ENCODE measurements at places on chromosomes 1 and 21.

DNA sequence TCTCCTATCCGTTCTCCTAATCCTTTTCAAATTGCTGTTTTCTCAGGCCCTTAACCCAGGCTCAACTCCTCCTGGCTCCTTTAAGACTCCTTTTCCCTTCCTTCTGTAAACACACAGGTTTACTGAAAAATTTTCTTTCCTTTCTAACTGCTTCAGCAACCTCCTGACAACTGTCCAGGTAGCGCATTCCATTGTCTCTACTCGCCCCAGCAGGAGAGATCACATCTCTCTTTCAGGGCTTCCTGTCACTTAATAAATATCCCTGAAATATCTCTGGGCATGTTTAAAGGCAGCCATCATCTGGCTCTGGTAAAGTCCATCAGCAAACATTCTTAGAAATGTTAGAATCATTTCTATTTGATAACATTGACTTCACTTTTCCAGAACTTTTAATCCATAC lies 211.2 kb upstream of the PTBP2 start:
- DNase-seq = no peak

DNA sequence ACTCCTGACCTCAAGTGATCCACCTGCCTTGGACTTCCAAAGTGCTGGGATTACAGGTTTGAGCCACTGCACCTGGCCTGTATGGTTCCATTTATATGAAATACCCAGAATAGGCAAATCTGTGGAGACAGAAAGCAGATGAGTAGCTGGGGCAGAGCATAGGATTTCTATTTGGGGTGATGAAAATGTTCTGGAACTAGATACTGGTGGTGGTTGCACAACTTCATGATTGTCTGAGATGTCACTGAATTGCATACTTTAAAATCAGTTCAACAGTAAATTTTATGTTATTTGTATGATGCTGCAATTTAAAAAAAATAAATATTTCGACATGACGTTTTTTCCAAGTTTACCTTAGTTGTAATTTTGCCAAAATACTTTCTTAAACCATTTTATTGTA lies 23.9 kb downstream of the ITSN1 start:
- no peak for DNase-seq

DNA sequence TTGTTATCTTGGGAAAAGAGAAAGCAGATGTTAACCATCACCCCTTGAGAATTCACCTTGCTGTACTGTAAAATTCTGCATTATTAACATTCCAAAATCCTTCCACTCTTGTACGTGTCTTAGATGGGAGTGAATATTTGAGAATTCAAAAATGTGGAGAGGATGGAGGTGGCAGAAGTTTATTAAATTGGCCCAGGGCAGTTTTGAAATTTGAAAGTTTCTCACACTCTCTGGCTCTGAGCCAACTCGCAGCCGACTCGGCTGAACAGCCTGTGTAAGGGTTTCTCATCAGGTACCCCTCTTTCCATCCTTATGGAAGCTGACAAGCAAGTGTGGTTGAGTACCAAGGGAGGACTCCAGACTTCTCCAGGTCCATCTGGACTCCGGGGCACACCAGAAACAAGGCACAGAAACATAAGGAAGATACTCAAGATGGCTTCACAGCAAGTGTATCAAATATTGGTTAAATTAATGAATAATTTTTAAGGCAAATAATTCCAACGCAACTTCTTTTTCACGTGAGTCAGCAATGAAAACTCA lies 45.1 kb downstream of the RRAGC start:
- no peak for DNase-seq

GRCh38 chr1:160260406-160261382 lies 1.7 kb downstream of the DCAF8 start:
- DNase-seq = no peak

DNA sequence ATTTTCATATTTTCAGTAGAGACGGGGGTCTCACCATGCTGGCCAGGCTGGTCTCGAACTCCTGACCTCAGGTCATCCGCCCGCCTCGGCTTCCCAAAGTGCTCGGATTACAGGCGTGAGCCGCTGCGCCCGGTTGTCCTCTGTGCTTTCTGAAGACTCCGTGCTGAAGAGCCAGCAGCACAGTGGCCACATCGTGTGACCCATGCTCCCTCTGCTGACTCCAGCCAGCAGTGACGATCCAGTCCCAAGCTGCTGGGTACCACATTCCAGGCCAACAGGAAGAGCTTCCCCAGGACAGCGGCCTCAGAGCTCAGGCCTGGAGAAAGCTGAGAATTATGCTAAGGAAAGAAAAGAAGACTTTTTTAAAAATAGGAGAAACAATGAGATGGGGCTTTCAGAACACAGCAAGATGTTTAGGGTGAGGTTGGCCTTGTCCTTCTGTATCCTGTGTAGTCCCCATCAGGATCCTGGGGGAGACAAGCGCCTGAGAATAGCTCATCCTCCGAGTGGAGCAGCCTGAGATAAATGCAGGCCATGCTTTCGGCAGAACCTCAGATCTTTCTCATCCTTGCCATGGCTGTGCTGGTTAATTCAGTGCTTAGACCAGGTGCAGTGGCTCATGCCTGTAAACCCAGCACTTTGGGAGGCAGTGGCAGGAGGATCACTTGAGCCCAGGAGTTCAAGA lies 207.1 kb downstream of the SLC35F3 start:
- DNase-seq = no peak

DNA sequence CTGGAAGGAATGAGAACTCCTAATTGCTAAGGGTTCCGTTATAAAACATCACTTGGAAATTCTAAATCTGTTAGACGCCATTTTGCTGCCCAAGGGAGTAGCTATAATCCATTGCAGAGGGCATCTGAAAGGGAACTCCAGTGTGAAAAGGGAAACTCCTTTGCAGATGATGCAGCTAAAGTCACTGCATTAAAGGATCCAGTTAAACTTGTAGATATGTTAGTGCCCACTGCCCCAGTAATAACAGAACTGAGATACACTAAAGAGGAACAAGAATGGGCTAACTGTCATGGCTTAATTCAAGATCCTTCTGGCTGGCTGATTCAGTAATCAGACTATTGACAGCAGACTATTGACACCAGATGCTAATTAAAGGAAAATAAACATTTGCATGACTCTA lies 81.8 kb upstream of the KIAA0040 start:
- no peak for DNase-seq

- no peak for DNase-seq
Observed at GRCh38 chr1:168223261-168223660, 2.5 kb upstream of the SFT2D2 start.

GRCh38 chr1:185050823-185051451 lies 5.6 kb downstream of the RNF2 start:
- no peak for DNase-seq

DNA sequence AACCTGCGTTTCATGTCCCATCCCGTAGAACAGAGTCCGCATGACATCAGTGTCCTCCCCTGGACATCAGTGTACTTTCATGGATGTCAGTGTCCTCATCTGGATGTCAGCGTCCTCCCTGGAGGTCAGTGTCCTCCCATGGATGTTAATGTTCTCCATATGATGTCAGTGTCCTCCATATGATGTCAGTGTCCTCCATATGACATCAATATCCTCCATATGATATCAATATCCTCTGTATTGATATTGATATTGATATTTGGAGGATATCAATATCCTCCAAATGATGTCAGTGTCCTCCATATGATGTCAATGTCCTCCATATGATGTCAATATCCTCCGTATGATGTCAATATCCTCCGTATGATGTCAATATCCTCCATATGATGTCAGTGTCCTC lies 284.9 kb downstream of the AJAP1 start:
- DNase-seq = no peak

- no peak for DNase-seq
Observed at GRCh38 chr1:13514821-13515220, 1.0 kb upstream of the LRRC38 start.

DNA sequence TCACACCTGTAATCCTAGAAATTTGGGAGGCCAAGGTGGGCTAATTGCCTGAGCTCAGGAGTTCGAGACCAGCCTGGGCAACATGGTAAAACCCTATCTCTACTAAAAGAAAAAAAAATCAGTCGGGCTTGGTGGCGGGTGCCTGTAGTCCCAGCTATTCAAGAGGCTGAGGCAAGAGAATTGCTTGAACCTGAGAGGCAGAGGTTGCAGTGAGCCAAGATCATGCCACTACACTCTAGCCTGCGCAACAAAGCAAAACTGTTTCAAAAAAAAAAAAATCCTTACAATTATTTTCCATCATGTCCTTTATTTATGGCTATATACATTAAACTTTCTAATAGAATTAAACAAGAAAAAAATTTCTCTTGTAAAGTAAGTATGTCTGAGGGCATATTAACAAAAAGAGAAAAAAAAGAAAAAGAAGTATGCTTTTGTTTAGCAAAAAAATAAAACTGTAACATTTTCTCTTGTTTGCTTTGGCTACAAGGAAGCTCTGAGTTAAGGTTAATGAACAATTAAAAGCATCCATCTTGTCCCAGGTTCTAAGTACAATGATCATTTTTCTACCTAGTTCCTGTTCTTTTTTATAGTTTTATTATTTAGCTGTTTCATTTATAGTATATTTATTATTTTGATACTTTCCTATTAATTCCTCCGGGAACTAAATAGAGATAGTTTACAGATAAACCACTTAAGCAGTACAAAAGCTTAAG lies 18.1 kb downstream of the TMEM50B start:
- no peak for DNase-seq

GRCh38 chr1:18769140-18769539 lies 90.3 kb downstream of the TAS1R2 start:
- DNase-seq = no peak

DNA sequence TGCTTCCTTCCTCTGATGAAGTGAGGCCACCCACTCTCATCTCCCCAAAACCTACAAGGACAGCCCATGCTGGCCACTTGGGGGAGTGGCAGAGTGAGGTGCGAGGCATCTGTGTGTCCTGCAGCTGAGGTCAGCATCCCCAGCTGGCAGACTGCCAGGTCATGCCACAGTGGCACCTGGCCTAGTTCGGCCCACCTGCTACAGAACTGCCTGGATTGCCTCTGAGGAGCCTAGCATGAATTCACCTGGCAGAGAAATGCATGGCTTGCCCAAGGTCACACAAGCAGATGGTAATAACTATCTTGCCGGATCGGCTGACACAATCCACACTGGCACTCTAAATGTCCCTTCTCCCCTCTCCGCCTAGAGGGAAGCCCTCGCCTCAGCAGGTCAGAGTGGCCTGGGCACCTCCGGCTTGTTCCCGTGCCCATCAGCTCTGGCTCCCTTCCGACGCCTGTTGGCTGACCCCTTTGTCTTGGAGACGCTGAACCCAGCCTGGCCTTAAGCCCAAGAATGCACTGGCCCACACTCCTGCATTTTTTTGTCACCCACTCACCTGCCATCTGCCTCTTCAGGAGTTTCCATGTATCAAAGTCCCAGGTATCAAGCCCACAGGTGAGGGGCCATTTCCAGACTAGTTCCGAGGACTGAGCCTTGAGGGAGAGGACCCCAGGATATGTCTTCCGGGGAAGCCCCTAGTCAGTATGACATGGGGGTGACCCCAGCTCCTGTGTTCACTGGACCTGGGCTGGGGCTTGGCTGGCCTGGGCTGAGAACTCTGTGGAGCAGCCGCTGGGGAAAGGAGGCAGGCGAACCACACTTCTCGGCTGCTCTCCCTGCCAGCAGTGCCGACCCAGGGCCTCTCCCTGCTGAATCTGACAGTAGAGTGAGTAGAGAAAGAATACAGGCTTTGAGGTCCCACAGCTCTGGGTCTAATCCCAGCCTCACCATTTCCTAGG lies 21.7 kb downstream of the ECE1 start:
- no peak for DNase-seq

- DNase-seq = no peak
Observed at GRCh38 chr1:63929106-63929478, 155.3 kb downstream of the ROR1 start.

GRCh38 chr1:223504741-223505140 lies 111.5 kb downstream of the CCDC185 start:
- no peak for DNase-seq

DNA sequence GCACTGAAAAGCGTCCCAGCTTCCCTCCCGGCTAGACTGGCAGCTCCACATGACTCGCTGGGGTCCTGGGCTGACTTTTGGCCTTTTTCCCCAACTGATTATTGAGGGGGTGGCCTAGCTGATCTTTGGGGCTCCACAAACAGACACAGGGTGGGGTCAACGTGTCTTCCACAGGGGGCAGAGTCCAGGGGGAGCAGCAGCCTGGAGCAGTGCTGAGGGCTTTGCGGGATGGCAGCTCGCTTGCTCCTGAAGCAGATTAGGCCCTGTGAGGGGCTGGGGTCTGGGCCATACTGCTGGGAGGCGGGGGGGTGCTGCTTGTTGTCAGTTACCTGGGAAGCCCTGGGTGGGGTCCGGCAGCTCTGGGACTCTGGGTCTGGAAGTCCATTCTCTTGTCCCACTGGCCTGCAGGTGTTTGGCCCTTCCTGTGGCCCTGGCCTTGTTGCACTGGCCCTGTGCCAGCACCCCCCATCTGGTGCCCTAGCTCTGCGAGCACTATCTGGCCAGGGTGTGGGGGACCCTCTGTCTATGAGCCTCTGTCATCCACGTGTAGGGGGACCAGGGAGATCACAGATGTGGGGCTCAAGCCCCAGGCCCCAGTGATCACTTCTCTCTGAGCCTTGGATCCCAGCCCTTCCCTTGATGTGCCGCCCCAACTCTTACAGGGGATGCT lies 12.3 kb upstream of the HES5 start:
- DNase-seq = no peak

GRCh38 chr1:33152685-33153432 lies 29.0 kb downstream of the TRIM62 start:
- DNase-seq = no peak

DNA sequence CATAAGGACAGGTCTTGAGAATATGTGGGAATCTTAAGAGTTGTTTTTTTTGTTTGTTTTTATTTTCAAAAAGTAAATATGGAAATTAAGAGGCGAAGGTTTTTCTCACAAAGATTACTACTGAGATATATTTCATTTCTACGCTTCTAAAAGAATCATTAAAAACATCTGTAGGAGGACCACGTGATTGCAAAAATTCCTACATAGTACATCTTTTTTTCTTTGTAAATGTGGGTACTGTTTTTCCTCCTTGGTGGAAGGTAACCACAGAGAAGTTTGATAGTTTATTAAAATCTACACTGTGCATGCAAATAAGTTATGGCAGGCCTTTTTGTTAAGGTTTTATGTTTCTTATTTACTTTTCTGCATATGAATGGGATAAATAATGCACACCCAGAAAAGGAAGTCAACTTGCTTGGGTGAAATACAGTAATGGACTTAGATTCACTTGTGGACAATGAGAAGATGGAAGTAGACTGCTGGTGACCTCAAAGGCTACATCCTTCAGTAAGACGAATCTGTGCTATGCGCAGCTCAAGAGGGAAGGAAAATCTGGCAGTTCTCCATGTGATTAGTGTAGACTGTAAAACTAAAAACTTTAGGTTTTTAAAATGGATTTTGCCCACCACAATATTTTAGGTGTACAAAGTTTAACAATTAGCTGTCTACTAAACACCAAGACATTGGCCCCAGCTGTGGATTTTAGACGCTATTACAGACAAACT lies 2.0 kb downstream of the AK5 start:
- no peak for DNase-seq

GRCh38 chr21:46148106-46148505 lies 7.3 kb downstream of the FTCD start:
- DNase-seq = no peak

DNA sequence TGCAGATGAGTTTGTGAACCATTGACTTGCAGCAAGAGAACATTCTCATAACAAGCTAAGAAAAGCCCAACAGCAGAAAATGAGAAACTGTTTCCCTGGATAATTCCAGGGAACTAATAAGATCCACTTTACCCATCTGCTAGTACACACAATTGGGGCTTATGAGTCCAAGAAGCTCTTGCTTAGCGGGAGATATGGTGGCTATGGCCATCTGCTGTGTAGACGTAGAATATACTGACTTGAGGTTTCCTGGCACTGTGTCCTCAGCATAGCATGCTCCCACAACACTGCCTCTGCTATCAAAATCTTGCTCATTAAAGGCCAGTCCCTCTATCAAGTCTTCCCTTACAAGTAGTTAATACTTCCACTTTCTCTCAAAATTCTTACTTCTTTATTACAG lies 6.8 kb upstream of the RXRG start:
- DNase-seq = no peak

- no peak for DNase-seq
Observed at GRCh38 chr1:206651958-206652890, 16.9 kb downstream of the DYRK3 start.

Measured in T-helper 17 cell (primary cell).